OCI-LY7 (cell line): ENCODE measurements at places on chromosomes 6 and 20. TPM values are rescaled to one million over a fixed set of nuclear protein-coding genes. Genes with fewer than 3 reads are reported as not detected.
A peak's percentile ranks its signal among the peaks of the same experiment; 100 is the strongest.

SLC44A4 gene
- total RNA-seq, result not detected in 2 replicates

GRCh38 chr6:47651505-47651944, 46.9 kb upstream of the ADGRF4 start:
- no peak for DNase-seq

SIRPD gene
- total RNA-seq, result not detected in 2 replicates

DNA sequence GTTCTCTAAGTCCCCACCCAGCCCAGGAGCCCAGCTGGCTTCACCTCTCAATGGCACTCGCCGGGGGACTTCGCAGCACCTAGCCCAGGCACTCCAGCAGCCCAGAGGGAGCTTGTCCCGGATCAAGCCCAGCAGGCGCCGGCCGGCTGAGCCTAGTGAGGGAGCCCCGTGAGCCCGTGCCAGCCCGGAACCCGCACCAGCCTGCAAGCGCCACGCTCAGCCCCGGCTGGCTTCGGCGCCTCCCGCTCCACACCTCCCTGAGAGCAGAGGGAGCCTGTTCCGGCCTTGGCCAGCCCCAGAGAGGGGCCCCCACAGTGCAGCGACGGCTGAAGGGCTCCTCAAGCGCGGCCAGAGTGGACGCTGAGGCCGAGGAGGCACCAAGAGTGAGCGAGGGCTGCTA, 27.1 kb upstream of the PPP1R14C start:
- DNase-seq, result no peak

DNA sequence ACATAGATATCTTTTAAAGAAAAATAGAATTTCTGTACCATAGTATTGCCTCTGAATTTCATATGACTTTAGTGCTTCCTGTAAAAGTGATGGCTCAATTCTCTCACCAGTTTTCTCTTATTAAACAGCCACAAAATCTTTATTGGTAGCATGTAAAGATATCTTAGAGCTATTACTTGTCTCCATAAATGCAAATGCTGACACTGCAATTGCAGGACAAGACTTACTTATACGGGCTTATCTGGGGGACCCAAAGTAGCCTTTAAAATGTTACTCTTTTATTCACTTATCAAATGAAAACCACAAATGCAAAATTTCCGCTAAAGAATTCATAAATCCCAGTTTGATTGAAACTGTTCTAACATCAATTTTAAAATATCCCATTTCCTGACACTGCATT, 287.1 kb upstream of the SPTLC3 start:
- no peak for DNase-seq

SNAP91 gene
- not detected in 2 replicates for total RNA-seq

PRRT1 gene
- 2.4 and 3.5 TPM in 2 replicates for total RNA-seq

GRCh38 chr6:153117986-153118879, 12.8 kb downstream of the RGS17 start:
- DNase-seq, result no peak

- peak; percentile 72 for DNase-seq
These were observed 1.9 kb downstream of the JARID2 start for GRCh38 chr6:15247500-15248450.

TMC2 gene
- total RNA-seq, result not detected in 2 replicates

- DNase-seq, result no peak
These were observed 84.1 kb downstream of the BTBD9 start for GRCh38 chr6:38555606-38556005.

UBE2V1 gene
- 143 and 161 TPM in 2 replicates for total RNA-seq

DNA sequence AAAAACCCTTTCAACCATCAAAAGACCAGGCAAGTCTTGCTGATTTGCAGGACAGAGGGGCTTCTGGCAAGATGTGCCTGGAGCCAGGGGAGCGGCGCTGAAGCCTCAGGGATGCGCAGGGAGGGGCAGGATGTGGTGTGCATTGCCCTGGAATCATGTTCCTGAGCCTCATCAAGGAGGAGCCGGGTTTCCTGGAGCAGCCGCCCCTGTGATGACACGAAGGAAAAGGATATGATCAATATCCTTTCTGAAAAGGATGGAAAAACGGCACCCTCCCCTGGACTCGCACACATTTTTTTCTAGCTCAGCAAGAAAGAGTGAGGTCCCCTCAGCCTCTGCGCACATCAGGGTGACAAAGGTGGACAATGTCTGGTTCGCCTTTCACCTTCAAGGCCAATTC, 173.1 kb upstream of the SSTR4 start:
- DNase-seq, result no peak

GRCh38 chr6:39169448-39170344, 54.7 kb upstream of the SAYSD1 start:
- no peak for DNase-seq

LPA gene
- not detected in 2 replicates for total RNA-seq

- no peak for DNase-seq
These were observed 149.9 kb downstream of the MYB start for GRCh38 chr6:135331002-135331401.

DNA sequence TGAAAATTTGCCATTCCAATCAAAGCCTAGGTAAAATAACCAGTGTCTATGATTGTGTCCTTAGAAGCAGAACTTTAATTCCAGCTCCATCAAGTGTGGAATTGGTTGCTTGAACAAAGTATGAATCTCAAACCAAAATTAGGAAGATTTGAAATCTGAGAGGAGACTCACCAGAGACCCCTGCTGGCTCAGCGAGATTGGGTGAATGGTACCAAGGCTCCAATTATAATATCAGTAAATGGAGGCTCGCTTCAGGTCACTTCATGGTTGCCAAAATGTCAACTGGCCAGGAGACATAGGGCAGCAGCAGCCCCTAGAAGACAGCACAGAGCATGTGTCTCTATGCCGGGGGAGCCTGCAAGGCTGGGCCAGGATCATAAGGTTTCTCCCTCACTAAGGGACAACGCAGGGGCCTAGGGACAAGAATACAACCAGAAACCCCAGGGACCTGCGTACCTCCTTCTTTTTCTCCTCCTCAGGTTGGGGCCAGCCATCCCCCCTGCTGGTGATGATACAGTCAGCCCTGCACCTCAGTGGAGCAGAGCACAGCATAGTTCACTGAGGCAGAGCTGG, 14.0 kb downstream of the RBL1 start:
- no peak for DNase-seq

PXDC1 gene
- total RNA-seq, result not detected in 2 replicates
